Brain (organoid and tissue), 16 donors: ENCODE measurements at places on chromosomes 4 and X.

GRCh38 chrX:10142041-10142599 lies 14.7 kb upstream of the CLCN4 start:
- DNase-seq: no peak

GRCh38 chr4:96145601-96146000 lies 305.7 kb downstream of the PDHA2 start:
- DNase-seq: no peak

GRCh38 chr4:156931267-156931666 lies 40.3 kb downstream of the PDGFC start:
- DNase-seq: no peak

GRCh38 chr4:40182001-40182400 lies 14.8 kb upstream of the RHOH start:
- DNase-seq: peak; percentile 27

GRCh38 chr4:92136434-92136833 lies 167.3 kb upstream of the GRID2 start:
- no peak for DNase-seq

DNA sequence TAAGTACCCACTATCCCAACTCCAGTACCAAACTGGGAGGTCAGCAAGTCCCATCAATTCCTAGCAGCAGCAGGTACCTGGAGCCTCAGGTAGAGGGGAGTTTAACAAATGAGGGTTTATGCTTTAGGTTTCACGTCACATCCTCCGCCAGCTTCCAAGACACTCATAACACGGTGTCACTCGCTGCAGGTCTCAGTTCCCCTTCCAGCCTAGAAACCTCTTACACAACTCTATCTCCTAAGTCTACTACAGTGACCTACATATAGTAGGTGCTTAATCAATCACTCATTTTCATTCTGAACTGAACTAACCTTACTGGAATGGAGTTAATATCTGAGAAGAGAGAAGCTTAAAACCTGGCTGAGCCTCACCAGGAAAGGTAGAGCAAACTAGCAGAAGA lies 96.0 kb downstream of the EFHC2 start:
- DNase-seq: no peak

GRCh38 chr4:83174844-83175414 lies 60.4 kb upstream of the PLAC8 start:
- no peak for DNase-seq

DNA sequence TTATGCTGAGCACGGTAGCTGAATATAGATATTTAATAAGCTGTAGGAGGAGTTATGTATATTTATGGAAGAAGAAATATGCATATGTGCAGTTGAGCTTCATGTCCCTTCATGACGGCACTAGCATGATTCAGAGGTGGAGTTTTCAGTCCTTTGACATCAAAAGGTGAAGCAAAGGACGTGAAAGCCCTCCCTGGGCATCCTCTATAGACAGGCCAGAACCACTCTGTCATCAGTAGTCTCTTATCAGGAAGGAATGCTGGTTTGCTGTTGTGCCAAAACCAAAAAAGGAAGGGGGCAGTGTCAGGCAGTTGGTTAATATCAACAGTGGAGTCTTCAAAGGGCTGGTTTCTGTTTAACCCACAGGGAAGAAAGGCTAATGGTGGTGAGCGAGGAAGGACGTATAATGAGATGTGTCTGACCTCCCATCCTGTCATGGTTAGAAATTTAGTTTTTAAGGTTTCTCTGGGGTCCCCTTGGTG lies 23.5 kb upstream of the IL2 start:
- DNase-seq: no peak

DNA sequence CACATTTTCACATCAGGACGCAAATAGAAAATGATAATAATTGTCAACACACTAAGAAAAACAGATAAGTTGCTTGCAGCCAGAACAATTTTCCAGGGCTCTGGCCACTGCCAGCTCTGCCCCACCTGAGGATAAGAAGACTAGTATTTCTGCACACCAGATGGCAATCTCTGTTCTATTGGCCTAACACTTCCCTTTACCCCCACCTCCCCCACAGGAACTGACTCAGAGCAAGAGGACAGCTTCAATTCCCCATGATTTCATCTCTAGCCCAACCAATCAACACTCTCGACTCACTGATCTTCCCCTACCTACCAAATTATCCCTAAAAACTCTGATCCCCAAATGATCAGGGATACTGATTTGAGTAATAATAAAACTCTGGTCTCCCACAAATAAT lies 164.0 kb downstream of the SMARCA1 start:
- DNase-seq: no peak

DNA sequence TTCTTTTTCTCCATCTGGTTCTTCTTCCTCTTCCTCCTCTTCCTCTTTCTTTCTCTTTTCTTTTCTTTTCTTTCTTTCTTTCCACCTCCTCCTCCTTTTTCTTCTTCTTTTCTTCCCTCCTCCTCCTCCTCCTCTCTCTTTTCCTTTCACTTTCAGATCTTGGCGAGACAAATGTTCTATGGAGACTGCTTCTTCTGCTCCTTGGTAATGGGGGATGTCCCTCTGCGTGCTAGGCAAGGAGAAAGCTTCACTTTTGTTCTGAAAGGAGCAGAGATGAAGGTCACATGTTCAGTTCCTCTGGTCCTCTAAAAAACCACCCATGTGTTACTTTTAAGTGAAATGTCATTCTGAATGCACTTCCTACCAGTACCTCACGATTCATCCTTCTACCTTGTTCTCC lies 33.2 kb downstream of the NBDY start:
- DNase-seq: no peak

DNA sequence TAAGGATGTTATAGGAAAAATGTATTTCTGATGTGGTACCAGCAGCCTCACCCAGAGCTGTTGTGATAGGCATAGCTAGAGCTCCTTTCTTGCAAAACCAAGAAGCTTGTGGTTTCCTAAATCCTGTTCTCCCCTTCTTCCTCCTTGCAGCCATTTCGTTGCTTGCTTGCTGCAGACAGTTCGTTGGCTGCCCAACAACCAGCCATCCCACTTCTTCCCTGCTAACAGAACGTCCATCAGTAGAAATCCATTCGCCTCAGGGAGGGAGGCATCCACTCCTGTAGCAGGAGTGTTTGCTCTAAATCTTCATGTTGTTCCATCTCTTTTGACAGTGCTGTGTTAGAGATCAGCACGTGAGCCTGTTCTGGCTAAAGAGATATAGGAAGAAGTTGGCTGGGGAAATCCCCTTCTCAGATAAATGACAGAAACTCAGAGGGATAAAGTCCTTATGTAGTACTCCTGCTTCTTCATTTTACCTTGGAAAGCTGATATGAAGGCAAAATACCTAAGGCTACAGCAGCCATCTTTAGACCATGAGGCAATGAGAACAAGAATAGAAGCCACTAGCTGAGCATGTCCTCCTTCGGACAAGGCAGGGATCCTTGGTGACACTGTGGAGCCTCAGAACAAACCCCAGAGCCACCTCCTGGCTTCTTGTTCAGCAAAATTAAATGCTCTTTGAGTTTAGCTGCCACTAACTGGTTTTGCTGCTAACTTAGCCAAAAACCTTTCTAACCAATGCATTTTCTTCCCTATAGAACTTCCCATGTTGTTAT lies 68.4 kb upstream of the RELL1 start:
- no peak for DNase-seq

DNA sequence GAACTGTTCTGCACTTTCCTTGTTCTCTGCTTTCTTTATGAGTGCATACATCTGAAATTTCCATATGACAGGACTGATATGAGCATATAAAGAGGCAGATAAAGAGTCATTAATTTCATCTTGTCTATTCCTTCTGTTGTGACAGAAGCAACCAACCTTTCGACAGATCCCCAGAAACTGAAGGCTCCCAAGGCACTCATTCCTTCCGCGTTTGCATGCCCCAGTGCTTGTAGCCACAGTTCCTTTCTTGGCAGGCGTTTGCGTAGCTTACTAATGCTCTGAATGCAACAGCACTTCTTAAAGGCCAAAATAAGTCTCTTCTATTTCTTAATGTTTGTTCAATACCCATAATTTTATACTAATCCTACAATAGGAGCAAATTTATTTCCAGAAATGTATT lies 94.0 kb upstream of the TBL1X start:
- no peak for DNase-seq
